ENCODE measurements at places on chromosomes 12 and 14.

GRCh38 chr12:47862881-47863280 lies 41.9 kb downstream of the VDR start:
- DNase-seq = no peak

DNA sequence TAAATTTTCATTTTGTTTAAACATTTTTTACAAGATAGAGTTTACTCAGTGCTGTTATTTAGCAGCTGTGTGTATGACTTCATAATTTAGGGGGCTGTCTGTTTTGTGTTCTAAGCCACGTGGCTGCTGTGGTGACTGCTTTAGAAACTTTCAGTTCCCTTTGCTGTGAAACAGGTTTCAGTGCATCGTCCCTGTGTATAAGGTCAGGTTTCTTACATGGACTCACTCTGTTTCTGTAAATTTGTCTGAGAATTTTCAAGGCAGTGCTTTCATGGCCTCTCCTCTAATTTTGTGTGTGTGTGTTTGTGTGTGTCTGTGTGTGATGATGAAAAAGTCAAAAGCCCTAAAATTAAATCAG lies 32.4 kb downstream of the BICD1 start:
- DNase-seq = no peak

DNA sequence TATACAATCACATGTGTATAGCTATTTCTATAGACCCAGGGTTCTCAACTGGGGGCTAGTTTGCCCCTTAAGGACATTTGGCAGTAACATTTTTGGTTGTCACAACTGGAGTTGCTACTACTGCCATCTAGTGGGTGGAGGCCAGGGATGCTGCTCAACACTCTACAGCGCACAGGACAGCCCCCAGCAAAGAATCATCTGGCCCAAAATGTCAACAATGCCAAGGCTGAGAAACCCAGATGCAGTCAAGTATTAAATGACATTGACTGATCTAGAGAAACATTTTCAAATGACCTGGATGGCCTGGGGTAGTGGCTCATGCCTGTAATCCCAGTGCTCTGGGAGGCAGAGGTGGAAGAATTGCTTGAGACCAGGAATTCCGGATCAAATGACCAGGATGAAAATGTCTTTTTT lies 5.8 kb downstream of the WSB2 start:
- no peak for DNase-seq

- DNase-seq = no peak
These were observed 18.4 kb upstream of the PRPF39 start for GRCh38 chr14:45065540-45065939.

- no peak for DNase-seq
These were observed 12.5 kb upstream of the GALNT6 start for GRCh38 chr12:51403681-51404136.

DNA sequence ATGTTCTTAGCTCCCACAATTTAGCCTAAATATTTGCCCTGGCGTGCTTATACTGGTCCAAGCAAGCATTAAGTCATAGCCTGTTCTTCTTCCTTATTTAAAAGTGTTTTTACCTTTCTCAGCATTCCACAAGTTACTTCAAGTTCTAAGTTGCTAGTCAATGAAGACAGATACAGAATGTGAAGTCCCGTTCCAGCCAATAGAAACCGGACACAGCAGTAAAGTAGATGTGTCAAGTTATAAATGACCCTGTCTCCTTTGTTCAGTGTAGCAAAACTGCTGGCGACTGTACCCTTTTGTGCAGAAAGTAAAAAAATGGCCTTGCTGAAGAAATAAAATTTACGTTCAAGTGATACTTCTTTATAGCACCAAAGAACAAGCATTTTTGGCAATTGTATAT lies 3.9 kb downstream of the SNAPC1 start:
- DNase-seq = no peak

DNA sequence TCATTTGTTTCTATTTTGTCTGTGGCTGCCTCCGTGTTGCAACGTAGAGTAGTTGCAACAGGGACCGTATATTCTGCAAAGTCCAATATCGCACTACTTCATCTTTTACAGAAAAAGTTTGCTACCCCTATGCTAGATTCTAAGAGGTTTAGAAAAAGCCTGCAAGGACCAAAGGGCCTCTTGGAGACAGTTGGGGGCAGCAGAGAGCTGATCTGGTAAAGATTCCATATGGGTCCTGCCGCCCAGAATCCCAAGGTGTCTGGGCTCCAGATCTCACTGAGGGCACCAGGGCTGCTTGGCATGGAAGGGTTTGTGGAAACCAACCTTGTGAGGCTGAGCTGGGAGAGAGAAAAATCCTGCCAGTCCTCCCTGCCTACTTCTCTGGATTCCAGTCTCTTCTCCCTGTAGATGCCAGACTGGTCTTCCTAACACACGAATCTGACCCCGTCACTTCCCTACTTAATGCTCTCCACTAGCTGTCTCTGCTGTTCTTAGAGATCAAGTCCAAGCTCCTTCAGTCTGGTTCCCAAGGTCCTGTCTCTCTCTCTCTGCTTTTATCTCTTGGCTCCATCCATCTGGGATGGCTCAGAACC lies 74.6 kb downstream of the GLRX5 start:
- DNase-seq = peak; percentile 39

- DNase-seq = no peak
These were observed 162.3 kb downstream of the NDUFA12 start for GRCh38 chr12:94841177-94841576.

GRCh38 chr12:124416516-124417395 lies 121.9 kb downstream of the RFLNA start:
- DNase-seq = no peak

DNA sequence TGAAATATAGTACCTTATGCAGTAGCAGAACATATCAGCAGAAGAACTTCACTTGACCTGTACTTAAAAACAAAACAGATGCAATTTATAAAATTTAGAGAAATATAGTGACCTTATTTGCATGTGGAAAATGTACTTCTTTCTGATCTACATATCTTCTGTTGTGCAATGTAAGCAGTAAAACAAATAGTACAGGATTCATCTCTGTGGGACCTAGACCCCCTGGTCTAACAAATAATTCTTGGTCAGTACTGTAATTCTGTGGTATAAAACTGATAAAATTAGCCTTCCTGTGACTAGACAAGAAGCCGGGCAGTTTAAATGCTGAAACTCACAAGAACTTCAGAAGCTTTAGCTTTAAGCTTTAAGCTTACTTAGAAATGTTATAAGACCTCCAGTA lies 21.6 kb downstream of the HIF1A start:
- DNase-seq = no peak

- no peak for DNase-seq
These were observed 15.0 kb downstream of the CCND2 start for GRCh38 chr12:4288296-4289131.

DNA sequence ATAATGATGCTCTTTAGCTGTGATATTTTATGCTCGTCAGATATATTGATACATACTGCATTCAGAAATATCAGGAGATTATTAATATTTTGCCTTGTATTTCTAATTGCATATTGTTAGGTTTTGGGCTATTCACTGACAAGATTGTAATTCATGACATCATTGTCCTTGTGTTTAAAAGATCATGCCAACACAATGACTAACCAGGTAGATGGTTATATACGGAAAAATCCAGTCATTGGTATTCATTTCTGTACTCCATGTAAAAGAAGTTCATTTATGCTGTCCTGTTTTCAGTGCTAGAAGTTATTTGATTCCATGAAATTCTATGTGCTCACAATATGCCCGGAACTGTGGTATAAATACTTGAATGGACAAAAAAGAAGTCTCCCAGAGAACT lies 107.5 kb downstream of the KITLG start:
- no peak for DNase-seq

- peak; percentile 59 for DNase-seq
These were observed 132.6 kb upstream of the PLEKHG7 start for GRCh38 chr12:92570056-92570753.

DNA sequence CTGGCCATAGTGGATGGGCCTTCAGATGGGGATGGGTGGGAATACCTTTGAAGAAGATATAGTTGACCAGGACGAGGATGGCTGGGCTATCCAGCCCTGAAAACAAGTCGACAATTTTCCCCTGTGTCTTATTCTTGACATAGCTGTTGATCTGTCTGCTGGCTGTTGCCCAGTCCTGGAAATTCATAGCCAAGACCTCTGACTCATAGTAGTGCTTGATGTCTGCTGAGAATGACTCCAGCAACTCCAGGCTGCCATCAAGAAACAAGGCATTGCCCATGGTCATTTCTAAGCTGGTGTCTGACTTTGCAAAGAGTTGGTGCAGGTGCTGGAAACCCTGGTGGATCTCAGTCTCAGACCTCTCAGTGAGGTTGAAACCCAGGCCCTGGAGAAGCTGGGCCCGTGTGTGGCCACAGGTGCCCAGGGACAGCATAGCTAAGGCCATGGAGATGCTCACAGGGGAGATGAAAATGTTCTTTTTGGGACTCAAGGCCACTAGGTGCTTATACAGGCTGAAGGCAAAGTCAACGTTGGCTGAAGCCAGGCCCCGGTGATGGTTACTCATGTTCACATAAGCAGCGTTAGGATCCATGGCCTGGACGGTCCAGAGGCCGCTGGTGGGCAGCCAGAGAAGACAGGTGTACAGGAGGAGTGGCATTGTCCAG lies 9.0 kb downstream of the SERPINA6 start:
- no peak for DNase-seq

- no peak for DNase-seq
These were observed 190.7 kb downstream of the EXOC5 start for GRCh38 chr14:57078054-57078453.

DNA sequence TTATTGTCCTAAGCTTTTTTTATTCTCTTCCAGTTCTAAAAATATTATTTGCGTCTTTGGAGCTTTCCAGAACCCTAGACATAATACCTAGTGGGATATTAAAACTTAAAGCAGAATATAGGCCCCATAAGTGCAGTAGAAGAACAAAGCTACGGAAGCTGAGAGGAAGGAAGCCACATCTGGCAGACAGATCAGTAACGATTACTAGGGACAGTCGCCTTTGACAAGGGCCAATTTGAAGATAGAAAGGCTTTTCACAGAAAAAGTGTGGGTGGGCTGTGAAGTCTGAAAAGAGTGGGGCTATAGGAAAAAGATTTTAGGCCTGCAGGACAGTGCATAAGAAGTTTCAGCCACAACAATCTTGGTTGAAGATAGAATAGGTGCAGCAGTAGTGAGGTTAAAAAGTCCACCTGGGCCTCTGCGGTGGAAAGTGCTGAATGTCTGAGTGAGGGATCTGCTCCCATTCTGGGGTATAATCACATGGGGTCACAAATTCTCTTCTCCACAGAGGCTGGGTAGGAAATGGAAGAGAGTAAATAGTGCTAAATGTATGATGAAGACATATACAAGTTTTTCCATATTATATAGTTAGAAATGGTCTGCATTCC lies 114.5 kb downstream of the CMAS start:
- DNase-seq = no peak

DNA sequence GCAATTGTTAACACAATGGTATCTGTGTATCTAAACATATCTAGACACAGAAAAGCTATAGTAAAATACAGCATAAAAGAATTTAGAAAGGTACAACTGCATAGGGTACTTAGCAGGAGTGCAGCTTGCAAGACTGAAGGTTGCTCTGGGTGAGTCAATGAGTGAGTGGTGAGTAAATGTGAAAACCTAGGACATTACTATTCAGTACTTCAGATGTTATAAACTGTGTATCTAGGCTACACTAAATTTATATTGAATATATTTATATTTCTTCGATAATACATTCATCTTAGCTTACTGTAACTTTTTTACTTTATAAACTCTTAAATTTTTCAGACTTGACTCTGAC lies 409.0 kb upstream of the DCN start:
- DNase-seq = no peak

GRCh38 chr14:57008534-57008933 lies 198.3 kb upstream of the OTX2 start:
- peak; percentile 45 for DNase-seq

DNA sequence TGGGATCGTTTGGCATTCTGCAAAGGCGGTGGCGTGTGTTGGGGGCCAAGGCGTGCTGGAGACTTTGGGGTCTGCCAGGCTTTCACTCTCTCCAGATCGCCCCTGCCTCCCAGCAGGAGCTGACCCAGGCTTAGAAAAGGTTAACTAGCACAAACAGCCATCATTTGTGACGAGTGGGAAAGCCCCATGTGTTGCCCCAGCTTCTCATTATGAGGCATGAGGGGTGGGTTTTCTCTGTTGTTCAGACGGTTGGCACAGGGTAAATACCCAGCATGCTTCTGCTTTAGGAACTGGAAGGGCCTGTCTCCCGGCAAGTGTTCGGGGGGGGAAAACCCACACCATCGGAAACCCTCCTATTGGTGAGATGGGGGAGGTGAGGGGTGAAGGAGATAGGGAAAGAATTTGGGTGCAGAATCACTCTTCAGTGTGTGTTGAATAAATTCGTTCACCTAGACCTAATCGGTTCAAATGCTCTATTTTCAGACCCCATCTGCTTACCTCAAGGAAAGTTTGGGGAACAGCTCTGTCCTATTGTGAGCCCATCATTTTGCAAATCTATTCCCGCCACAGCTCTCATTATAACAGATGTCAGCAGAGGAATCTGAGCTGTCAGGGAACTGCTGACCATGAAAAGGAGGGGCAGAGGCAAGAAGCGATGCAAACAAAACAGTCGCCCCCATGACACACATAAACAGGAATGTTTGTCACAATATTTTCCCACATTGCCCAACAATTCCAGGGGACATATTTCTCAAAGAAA lies 34.7 kb upstream of the C12orf42 start:
- no peak for DNase-seq

GRCh38 chr12:12835378-12836146 lies 22.4 kb downstream of the DDX47 start:
- no peak for DNase-seq

Data from NCI-H1930 (cell line).